ENCODE measurements at places on chromosomes 1 and 21. TPM values are rescaled to one million over a fixed set of nuclear protein-coding genes. Genes with fewer than 3 reads are reported as not detected.

GRCh38 chr1:153588482-153588881 lies 22.8 kb upstream of the S100A2 start:
- no peak for DNase-seq

DNA sequence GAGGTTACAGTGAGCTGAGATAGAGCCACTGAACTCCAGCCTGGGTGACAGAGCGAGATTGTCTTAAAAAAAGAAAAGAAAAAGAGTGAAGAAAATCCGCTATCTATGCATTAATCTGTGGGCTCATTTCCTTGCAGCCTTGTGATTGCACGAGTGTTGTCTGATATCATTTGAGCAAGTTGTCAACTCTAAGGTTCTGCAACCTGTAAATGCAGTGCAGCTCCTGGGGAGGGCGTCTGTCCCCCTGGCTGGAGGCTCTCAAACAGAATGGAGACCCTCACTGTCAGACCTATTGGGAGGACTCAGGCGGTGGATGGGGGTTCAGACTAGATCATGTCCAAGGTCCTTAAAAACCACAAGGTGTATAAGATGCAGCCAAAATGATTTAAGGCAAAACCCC lies 6.2 kb downstream of the CORT start:
- DNase-seq = no peak

- DNase-seq = no peak
These were observed 57.8 kb downstream of the LPAR3 start for GRCh38 chr1:84835169-84835568.

DNA sequence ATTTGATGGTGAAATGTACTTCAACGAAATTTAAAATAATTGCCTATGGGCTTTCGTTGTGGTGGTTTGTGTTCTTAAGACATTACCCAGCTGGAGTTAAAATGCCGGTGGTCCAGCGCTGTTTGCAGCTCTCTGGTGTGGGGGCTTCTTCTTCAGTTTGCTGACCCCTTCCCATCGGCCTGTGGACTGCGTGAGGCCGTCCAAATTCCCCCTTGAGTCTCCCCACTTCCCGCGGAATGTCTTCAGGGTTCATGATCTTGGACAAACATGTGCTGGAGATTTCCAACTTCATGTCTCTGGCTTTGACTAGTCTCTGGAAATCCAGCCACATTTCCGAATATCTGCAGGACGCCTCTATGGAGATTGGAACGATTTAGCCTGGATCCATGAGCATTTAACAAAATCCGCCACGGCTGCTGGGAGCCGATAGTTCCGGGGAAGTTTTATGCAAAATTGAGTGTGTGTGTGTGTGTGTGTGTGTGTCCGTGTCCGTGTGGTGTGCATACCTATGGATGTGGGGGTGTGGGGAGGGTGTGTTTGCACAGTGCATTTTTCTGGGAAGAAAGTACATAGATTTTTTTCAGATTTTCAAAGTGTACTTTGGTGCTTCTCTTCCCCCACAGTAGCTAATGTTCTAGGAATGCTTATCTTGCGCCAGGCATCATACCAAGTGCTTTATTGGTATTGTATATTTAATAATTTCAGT lies 117.2 kb downstream of the PCP4 start:
- no peak for DNase-seq

- DNase-seq = no peak
These were observed 3.2 kb downstream of the CTSE start for GRCh38 chr1:206020393-206021007.

CRYBG2 gene
- 0.51 TPM for total RNA-seq

SERTAD4 gene
- 4.4 TPM for total RNA-seq

CAPN9 gene
- total RNA-seq = not detected

SH2D1B gene
- 1.1 TPM for total RNA-seq

All from Daoy (cell line).